ENCODE measurements at places on chromosomes 13 and 19.

- DNase-seq = peak; percentile 74
Observed at GRCh38 chr19:16259385-16260159, 61.9 kb downstream of the AP1M1 start.

GRCh38 chr13:94433055-94433961 is 46.2 kb downstream of the DCT start:
- DNase-seq = no peak

DNA sequence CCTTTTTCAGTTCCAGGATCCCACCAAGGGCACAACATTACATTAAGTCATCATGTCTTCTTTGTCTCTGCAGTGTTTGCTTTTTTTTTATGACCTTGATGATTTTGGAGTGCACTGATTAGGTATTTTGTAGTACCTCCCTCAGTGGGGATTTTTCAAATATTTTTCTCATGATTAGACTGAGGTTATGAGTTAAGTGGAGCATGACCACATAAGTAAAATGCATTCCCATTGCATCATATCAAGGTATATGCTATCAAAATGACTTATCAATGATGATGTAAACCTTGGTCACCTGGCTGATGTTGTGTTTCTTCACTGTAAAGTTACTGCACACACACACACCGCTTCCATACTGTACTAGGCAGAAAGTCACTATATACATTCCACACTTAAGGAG is 96.7 kb upstream of the TRPC4 start:
- no peak for DNase-seq

- peak; percentile 55 for DNase-seq
Observed at GRCh38 chr19:14553042-14553938, 18.6 kb downstream of the NDUFB7 start.

DNA sequence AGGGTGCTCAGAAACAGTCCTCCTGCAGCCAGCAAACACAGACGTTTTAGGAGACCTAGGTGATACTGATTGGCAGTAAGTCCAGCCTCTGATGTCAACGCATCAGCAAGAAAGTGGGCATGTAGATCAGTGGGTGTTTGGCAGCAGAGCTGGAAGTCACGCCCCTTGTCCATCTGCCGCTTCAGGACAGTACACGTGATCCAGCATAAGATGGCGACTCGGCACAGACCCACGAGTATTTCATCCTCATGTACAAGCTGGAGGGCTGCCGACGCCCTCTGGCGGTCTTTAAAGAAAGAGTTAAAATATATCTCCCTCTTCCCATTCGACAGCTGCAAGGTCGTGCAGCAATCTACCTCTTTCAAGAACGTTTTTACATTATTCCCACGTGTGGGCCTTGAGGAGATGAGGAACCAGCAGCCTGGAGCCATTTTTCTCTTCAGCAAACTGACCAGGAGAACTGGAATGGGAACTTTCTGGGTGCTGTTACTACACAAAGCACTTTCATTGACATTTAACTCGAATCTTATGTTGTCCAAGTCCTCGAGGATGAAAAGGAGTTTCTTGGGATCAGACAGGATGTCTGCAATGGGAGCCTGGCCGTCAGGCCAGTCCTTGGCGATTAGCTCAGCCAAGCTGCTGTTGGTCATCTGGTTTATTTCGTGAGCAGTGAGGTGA is 22.3 kb downstream of the NLRP11 start:
- peak; percentile 53 for DNase-seq

DNA sequence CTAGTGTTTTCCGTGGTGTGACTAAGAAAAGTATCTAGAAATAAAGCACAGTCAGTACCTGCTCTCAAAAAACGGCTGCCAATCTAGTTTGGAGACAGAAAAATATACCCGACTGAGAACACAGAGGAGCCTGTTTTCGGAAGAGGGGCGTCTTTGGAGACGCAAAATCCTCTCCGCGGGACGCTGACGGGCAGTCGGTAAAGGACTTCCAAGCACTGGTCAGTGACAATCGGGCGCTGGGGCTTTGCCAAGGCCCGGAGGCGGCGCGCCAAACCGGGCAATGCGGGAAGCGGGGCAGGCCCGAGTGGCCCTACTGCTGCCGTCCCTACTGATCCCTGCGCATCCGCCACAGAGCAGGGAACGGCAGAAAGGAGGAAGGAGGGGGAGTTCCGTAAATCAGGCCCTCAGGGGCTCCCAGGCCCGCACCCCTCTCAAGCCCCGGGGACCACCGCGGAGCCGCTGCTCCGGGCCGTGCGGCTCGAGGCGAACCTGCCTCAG is 588 bp upstream of the DPY19L3 start:
- DNase-seq = peak; percentile 66

- no peak for DNase-seq
Observed at GRCh38 chr19:10338940-10339339, 484 bp downstream of the ICAM3 start.

DNA sequence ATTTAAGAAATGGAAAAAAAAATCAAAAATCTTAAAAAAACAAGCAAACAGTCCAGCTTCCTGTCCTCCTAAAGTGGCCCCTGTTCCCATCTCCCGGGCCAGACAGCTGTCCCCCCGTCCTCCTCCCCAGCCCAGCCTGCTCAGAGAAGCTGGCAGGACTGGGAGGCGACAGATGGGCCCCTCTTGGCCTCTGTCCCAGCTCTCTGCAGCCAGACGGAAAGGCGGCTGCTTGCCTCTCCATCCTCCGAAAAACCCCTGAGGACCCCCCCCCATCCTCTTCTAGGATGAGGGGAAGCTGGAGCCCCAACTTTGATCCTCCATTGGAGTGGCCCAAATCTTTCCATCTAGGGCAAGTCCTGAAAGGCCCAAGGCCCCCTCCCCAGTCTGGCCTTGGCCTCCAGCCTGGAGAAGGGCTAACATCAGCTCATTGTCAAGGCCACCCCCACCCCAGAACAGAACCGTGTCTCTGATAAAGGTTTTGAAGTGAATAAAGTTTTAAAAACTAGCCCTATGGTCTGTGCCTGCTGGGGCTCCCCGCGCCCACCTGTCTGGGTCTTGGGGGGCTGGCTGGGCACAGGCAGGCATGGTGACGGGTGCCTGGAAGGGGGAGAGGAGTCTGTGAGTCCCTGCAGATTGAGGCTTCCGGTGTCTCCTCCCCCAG is 3.8 kb downstream of the GADD45GIP1 start:
- DNase-seq = peak; percentile 72

DNA sequence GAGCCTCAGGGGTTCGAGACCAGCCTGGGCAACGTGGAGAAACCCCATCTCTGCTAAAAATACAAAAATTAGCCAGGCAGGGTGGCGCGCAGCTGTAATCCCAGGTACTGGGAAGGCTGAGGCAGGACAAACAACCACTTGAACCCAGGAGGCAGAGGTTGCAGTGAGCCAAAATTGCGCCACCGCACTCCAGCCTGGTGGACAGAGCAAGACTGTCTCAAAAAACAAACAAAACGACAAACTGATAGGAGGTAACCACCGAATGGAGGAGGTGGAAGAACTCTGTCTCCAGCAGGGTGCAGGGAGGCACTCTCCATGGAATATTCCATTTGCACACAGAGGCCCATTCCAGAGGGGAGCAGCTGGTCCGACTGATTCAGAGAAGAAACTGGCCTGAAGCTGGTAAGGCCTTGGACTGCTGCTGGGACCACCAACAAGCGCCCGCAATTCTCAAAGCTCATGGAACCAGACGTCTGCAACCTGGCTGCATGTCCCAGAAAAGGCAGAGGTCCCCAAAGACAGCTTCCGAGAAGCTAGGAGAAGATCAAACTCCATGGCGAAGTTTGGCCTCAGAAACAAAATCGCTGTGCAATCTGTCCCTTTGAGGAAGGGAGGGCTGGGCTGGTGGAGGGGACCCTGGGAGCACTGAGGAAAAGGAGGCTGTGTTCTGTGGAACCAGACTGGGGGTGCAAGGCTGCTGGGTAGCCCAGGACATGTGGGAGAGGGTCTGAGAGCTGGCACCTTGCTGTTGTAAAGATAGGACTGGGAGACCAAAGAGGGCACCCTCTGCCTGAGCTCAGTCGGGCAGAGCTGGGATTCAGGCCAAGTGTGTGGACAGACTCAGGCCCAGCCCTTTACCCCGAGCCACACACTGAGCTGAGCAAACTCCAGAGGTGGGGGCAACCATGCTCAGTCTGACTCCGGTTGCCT is 35.2 kb downstream of the SLC25A42 start:
- no peak for DNase-seq
